Left lobe of liver (tissue), 2 donors: ENCODE measurements at places on chromosomes 5 and 9. TPM values are rescaled to one million over a fixed set of nuclear protein-coding genes. Genes with fewer than 3 reads are reported as not detected.

DNA sequence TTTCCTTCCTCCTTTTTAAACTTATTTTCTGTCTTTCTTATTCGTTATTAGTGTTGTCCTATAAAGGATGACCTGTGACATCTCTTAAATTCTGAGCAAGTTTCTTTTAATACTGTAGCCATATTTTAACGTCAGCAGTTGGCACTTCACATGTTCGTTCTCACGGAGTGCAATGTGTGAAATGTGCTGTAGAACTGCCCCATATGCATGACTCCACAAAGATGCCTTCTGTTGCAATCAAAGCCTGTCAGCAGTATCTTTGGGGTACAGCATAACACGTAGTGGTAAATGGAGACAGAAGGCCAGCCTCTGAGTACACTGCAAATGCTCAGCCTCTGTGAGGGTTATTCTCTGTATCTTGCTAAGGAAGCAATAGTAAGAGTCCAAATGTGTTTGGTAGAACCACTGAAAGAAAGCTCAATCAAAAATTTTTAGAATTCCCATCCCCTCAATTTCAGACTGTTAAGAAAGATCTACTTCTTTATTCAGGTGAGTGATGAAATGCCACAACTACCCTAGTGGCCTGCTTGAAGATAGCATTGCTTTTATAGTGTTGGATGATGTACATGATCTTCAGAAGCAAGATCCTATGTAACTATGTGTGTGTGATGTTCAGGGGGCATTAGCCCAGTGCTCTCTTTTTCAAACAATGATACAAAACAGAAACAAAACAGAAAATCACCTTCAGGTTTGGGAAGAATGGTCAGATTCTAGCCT, 277.7 kb downstream of the TMEM167A start:
- DNase-seq, result no peak

GRCh38 chr9:114511978-114512874, 7.0 kb upstream of the WHRN start:
- DNase-seq, result no peak

- no peak for DNase-seq
These were observed 66.2 kb upstream of the CLINT1 start for GRCh38 chr5:157924931-157925729.

- no peak for DNase-seq
These were observed 16.6 kb downstream of the GGTA1 start for GRCh38 chr9:121483049-121483448.

The CDC20B gene
- not detected for total RNA-seq

The LCN9 gene
- total RNA-seq, result not detected

The F2RL2 gene
- total RNA-seq, result 0.28 TPM

The ZNF879 gene
- total RNA-seq, result 0.98 TPM
